ENCODE measurements at places on chromosomes 1 and 21. TPM values are rescaled to one million over a fixed set of nuclear protein-coding genes. Genes with fewer than 3 reads are reported as not detected.

The ADCY10 gene
- not detected for total RNA-seq

- no peaks in the 10 kb centered on the region for H3K27me3 ChIP-seq
- peaks cover 41% of the 10 kb centered on the region for H3K4me1 ChIP-seq
- H3K4me3 ChIP-seq: no peak overlapping the region
Observed at GRCh38 chr1:184425449-184426277, 38.8 kb downstream of the C1orf21 start.

The OVAAL gene
- 0.17 TPM for total RNA-seq

The GBP7 gene
- 0.09 TPM for total RNA-seq

The C8B gene
- total RNA-seq: 1.9 TPM

- H3K27ac ChIP-seq: no peak overlapping the region
- H3K27me3 ChIP-seq: no peaks in the 10 kb centered on the region
- no peak for DNase-seq
- no peak overlapping the region for H3K4me3 ChIP-seq
- H3K4me1 ChIP-seq: no peaks in the 10 kb centered on the region
- H3K36me3 ChIP-seq: no peaks in the 10 kb centered on the region
Observed at GRCh38 chr1:192598589-192598988, 23.0 kb downstream of the RGS1 start.

The CASZ1 gene
- 69.9 TPM for total RNA-seq

The RHBG gene
- total RNA-seq: 0.18 TPM

GRCh38 chr1:40723196-40723955, 31.9 kb downstream of the NFYC start:
- DNase-seq: no peak
- H3K27ac ChIP-seq: peak overlapping the region; percentile 53
- H3K36me3 ChIP-seq: no peaks in the 10 kb centered on the region
- H3K27me3 ChIP-seq: no peaks in the 10 kb centered on the region
- no peak overlapping the region for H3K4me3 ChIP-seq

Measured in lung (tissue), 17 donors.